ENCODE measurements at places on chromosomes 16 and 17.

DNA sequence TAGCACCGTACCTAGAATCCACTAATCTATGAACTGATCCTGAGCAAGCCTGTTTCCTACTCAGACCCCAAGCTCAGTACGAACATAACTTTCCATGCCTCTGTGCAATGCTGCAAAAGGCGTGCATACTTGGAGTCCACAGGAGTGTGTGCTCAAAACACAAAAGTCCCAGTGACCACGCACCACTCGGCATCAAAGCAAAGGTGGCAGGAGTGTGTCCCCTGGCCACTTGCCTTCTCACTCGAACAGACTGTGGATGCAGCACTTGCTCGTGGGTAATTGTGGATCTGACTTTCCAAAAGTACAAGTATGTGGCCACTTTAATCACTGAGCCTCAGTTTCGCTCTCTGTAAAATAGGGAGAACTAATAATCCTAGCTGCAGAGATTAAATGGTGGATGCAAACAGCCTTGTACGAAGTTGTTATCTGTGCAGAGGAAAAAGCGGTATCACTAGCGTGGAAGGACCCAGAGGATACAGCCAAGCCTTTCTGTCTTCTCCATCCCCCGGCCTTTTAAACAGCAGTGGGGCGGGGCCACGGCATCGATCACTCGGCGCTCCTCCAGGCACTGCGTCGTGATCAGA is 311 bp upstream of the KDM8 start:
- DNase-seq = peak; percentile 91

GRCh38 chr16:57084257-57084770 is 8.1 kb upstream of the CPNE2 start:
- peak; percentile 78 for DNase-seq

- no peak for DNase-seq
Observed at GRCh38 chr16:31050280-31051030, 17.1 kb downstream of the STX4 start.

DNA sequence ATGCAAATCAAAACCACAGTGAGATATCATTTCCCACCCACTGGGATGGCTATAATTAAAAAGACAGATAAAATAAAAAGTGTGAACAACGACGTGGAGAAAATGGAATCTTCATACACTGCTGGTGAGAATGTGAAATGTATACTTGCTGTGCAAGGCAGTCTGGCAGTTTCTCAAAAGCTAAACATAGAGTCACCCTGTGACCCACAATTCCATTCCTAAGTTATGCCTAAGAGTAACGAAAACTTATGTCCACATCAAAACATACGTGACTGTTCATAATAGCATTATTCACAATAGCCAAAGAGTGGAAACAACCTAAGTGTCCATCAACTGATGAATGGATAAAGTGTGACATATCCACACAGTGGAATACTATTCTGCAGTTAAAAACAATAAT is 38.1 kb upstream of the VPS4A start:
- DNase-seq = no peak

GRCh38 chr17:57781386-57782061 is 36.4 kb upstream of the CCDC182 start:
- no peak for DNase-seq

DNA sequence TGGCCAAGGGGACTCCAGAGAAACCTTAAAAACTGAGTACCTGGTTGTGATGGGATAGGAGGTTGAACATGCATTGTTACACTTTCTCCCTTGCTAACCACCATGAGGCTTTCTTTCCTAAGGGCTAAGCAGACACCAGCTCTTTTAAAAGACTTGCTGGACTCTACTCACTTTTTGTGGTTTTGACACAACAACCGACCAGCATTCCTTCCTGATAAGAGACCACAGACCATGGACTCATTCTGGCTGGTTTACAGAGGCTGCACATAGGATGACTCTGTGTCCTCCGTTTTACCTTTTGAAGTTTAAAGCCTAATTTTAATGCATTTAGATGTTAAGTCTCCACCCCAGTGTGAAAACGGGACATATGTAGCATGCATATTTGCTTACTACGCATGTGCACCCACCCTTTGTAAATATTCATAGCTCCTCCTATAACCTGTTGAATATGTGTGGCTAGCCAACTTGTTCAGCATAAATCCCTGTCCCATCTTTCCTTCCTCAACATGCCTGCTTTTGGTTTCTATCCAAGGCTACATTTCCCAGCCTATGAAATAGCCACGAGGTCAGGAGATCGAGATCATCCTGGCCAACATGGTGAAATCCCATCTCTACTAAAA is 475.9 kb downstream of the GRIN2A start:
- DNase-seq = no peak

DNA sequence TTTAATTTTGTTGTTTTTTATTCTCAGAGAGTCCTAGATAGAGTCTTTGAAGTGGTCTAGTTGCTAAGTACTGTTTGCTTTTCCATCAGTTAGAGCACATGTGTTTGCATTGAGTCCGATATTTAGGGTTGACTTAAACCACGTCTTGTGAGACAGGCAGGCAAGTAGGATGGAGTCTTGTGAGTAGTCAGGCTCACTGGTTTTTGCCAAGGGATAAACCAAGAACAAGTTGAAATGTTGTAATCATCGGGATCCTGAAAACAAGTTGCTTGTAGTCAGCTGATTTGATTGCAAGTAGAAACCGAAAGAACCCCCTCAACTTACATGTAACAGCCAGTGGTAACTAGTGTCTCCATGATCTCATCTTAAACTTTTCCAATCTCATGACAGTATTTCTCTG is 17.2 kb downstream of the ATP6V0A1 start:
- no peak for DNase-seq

- no peak for DNase-seq
Observed at GRCh38 chr17:39183045-39183444, 14.4 kb downstream of the CACNB1 start.

DNA sequence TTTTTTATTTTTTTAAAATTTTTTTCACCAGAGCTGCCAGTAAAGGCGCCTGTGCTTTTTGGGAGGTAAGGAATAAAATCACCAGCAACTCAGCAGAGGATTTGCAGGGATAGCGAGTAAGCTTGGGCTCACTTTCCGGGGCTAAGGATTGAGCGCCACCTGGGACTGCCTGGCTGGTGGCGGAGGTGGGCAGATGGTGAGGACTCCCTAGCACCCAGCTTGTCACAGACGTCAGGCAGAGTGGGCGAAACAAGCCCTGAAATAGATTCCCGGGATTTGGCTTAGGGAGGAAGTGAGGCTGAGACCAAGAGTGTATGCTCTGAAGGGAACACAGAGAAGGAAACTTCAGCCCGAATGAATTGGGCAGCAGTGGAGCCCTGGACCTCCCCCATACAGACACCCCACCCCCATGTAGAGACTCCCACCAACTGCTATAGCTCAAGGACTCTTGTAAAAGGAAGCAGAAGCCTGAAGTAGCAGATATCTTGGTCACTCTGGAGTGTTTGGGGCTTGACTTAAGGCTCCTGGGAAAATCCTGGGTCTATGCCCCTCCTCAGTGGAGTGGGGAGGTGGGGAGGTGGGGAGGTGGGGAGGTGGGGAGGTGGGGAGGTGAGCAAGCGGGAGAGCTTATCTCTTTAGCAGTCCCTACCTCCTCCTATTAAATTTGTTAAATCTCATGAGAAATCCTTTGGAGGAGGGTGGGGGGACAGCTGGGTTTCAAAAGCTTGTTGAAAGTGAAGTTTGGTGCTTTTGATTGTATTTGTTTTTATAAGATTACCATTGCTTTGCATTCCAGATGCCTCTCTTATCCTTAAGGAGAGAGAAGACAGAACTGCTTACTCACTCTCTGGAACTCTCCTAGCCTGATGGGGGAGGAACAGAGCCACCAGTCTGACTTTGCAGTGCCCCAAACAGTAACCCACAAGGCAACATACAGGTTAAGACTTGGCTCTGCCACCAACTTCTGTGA is 8.2 kb downstream of the ARL4D start:
- DNase-seq = no peak

DNA sequence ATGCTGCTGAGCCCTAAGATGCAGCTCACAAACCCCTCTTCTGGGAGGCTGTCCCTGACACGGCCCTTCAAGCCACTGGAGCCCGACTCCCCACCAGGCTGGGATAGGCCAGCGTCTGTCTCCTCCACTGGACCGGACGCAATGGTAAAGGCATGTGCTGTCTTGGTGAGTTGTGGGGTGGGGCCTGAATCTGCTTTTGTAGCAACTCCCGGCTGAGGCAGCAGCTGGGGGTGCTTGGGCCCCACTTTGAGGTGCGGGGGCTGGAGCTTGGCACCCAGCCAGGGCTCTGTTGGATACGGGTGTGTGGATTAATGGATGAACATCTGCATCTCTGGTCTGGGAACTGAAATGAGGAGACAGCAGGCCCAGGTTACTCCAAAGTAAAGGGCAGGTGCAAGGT is 3.5 kb upstream of the NLRC3 start:
- no peak for DNase-seq

- DNase-seq = no peak
Observed at GRCh38 chr17:76562734-76563148, 22.9 kb downstream of the PRCD start.

DNA sequence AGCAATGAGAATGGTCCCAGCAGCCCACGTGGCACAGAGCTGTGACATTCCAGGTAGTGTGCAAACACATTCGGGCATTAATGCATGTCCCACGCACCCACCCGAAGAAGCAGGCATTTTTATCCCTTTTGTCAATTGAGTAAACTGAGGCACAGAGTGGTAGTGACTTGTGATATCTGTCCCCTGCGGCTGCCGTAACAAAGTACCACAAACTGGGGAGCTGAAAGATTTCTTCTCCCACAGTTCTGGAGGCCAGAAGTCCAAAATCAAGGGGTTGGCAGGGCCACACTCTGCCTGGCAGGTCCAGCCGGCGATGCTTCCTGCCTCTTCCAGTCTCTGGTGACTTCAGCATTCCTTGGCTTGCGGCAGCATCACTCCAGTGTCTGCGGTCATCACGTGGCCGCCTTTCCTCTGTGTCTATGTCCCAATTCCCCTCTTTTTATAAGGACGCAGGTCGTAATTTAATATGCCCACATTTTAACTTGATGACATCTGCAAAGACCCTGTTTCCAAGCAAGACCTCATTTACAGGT is 221.9 kb upstream of the GSE1 start:
- no peak for DNase-seq

DNA sequence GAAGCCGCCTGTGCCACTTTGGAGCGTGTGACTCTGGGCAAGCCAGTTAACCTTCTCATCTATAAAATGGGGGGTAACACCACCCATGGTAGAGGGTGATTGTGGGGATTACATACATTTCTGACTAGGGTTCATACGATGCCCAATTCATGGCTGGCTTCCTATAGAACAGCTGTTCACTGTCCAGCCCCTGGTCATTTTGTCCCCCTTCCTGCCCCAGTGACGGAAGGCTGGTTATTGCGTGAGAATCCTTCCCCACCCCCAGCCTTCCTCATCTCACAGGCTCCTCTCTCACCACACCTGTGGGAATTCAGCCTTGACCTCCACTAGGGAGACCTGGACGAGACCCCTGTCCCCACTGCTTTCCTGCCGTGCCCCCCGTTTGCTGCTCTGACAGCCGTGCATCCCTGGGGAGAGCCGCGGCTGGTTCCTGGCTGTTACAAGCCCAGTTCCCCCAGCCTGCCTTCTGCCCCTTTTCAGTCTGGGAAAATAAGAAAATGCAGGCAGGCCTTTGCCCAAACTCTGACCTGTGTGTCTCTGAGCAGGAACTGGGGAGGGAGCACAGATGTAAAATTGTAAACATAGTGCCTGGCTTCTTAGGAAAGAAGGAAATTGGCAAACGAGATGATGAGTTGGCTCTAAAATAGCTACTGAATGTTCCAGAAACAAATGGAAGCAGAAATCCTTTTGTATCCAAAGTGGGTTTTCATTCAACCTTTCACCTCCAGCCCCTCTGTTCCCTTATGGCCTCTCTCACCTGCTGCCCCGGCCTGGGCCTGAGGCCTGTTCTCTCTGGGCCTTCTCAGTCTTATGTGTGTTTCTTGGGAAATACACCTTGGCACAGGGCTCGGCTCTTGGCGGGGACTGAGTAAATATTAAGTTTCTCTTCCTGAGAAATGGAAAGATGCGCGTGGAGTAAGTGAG is 67.3 kb downstream of the OR1D5 start:
- DNase-seq = no peak

GRCh38 chr17:63075969-63076368 is 109.9 kb downstream of the TANC2 start:
- no peak for DNase-seq

DNA sequence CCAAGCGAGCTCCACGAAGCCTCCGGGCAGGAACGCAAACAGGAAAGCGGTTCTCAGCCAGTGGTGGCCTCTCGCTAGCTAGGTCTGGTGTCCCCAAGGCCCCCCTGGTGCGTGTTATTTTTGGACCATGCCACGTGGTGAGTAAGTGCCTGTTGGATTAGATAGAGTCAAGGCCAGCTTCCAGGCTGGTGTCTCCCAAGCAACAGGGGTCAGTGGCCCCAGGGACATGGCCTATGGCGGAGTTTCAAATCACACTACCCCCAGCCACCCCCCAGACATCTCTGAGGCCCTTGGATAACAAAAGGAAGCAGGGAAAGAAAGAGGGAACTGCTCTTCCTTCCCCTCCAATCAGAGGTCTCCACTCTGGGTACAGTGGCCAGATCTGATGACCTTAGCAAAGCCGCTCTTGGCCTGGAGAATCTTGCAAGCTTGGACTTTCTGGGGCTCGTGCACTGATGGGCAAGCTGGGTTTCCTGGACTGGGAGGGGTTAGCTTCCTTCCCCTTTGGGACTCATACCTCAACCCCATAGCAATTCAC is 58.2 kb downstream of the MAF start:
- no peak for DNase-seq

DNA sequence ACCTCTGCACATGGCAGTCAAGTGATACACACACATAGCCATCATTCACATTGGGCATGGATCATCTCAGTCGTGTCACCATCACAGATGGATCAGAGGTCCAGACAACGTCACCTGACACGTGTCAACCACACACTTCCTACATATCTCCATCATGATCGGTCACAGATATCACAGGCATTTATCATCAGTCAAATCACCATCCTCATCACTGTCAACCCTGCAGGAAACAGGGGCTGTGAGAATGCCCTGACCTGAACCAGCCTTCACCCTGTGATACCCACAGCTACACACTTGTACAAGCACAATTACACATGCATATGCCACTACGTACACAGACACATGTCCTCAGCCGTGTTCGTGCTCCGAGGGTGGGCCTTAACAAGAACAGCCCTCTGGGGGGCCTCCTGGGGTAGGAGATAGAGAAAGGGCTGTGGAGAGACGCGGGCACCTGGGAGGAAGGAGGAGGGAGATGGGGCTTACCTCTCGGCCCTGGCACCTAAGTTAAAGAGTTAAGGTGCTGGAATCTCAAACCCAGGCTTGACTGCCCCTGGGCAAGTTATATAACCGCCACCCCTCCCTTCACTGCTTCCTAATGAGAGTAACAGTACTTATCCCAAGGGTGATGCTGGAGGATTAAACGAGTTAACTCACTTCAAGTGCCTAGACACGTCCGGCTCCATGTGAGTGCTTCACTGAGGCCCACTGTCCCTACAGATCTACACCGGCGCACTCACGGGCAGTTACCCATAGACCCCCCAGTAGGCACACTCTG is 1.1 kb downstream of the SLC12A4 start:
- DNase-seq = peak; percentile 34

GRCh38 chr17:1469231-1469852 is 13.3 kb upstream of the CRK start:
- no peak for DNase-seq

GRCh38 chr16:61547626-61548025 is 488.6 kb downstream of the CDH8 start:
- DNase-seq = no peak

Measured in stimulated activated naive CD8-positive, alpha-beta T cell treated with anti-CD3 and anti-CD28 coated beads, Interleukin-15, Interleukin-2, amounts not matched to agents 100 U/mL and 50 U/mL, for 24 hours (primary cell).